Retinal pigment epithelial cell (primary cell): ENCODE measurements at places on chromosomes 4 and X.

DNA sequence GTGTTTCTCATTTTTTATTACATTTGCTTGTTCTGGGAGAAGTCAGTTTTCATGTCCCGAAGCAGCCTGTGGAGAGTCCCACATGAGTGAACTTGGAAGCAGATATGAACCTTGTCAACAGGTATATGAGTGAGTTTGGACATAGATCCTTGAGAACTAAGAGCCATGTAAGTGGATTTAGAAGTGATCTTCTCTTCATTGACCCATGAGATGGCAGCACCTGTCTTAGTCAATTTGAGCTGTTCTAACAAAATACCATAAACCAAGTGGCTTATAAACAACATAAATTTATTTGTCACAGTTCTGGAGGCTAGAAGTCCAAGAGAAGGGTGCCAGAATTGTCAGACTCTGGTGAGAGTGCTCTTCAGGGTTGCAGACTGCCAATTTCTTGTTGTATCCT, 1043.8 kb downstream of the ADGRL3 start:
- no peak for DNase-seq

DNA sequence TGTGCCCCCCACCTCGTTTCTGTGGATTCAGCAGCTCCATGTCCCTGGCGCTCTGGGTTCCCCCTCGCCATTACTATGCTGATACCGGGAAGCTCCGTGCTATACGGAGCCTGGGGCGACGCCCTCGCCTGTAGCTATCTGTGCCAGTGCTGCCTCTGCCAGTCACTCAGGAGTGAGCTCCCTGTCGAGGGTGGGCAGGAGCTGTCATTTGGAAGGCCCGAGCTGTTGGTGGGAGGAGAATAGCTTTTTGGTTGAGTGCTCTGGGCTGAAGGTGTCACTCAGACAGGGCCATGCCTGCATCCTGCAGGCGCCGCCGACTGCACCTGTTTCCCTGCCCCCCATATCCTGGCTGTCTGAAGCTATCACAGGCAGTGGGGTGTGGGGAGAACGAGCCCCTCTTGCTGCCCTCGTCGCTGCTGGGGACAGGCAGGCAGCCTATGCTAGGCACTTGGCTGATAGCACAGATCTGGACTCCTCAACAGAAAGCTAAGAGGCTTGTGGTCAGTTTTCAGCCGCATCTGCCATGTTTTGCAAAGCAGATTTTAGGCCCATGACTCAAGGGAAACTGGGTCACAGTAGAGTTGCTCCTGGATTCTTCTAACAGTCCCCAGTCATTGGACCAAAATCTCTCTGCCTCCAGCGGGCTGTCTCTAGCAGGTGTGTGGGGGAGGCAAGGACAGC, 31.8 kb downstream of the CPLX1 start:
- DNase-seq = no peak

- DNase-seq = no peak
Observed at GRCh38 chr4:69881173-69881773, 21.3 kb upstream of the SULT1E1 start.

- no peak for DNase-seq
Observed at GRCh38 chr4:87532109-87532508, 2.9 kb upstream of the SPARCL1 start.

GRCh38 chr4:86403575-86403974, 43.7 kb upstream of the MAPK10 start:
- DNase-seq = no peak

- DNase-seq = no peak
Observed at GRCh38 chr4:152103181-152103901, 342.5 kb upstream of the GATB start.

DNA sequence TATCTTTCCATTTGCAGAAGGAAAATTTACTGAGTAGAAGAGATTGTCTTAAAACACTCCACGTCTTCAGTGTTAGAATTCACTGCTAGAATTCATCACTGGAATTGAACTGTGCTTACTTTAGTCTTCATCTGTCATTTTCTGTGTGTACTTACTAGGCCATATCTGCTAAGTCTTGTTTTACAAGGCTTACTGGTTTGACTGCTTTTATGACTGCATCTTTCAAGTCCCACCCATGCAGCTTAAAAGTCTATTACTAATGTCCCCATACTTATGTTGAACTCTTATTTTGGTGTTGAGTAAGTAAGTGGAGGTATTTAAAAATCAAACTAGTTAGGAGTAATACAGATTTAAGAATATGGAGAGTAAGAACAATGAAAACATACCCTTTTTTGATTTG, 14.6 kb downstream of the CLCN3 start:
- DNase-seq = no peak

DNA sequence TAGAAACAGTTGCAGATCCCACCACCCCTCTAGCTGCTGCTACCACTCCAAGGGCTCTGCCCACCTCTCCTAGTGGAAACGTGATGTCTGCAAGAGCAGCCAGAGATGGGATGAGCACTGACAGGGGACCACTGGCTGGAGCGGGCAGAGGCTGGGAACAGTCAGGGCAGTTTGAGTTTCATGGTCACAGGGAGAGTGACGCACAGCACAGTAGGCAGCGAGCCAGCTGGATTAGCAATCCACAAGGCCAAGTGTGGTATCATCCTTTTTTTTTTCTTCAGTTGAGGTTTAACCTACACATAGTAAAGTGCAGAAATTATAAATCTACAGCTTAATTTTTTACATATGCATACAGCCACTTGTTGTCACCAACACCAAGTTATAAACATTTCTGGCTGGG, 6.4 kb upstream of the SCML2 start:
- DNase-seq = no peak

DNA sequence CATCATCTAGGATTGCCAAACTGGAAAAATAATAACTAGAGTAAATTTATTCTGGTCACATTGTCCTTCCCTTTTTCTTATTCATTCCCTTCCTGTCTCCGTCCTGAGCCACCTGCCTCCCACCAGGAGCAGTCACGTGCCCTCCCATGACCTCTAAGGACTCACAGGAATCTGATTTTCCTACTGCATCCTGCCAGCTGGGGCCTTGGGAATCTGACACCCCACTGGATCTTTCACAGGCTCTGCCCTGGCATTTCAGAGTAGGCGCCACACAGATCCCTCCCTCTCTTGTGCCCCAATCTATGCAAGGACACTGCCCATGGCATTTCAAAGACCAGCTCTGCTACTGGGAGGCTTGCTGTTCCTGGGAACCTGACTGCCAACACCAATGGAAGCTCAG, 520.5 kb downstream of the PPARGC1A start:
- DNase-seq = no peak

GRCh38 chr4:181755846-181756245, 487.4 kb upstream of the TENM3 start:
- DNase-seq = no peak

DNA sequence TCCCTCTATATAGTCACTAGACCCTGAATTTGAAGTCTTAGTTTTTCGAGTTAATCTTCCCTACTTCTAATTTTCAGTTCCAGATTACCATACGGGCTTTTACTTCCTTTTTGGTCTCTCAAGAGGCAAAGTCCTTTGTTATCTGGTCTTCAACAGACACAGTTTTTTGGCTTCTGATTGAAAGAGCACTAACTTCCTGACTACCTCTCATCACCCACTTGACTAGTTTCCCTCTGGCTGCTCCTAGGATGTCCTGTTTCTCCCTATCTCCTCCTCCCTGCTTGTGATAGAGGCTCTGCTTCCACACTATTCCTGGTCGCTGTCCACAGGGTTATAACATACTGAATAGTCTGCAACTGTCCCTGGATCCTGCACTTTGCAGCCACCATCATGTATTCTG, 16.7 kb upstream of the WDR44 start:
- no peak for DNase-seq

DNA sequence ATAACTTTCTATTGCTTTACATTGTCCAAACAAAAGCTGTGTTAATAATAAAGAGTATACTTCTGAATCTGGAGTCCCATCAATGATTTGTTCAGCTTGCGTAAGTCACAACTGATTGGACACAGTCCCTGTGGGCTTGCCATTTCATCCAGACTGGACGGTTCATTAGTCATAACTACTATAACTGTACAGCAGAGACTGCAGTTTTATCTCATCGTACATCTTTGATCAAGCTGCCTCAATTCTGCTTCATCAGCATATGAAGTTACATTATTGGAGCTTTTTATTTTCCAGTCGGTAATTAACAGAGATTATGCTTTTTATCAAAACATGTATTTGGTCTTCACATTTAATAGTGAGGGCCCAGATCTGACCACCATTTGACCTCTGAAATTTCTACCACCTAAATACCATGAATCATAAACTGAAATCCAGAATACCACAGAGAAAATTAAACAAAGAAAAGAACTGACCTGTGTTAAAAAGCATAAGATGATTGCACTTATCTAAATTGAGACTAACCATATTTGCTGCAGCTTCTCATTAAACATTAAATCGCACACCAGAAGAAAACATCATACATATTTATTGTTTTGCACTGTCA, 12.5 kb upstream of the MAB21L2 start:
- DNase-seq = no peak

- peak; percentile 88 for DNase-seq
Observed at GRCh38 chr4:162791226-162791625, 375.5 kb downstream of the NAF1 start.

- no peak for DNase-seq
Observed at GRCh38 chr4:105674011-105674410, 34.5 kb downstream of the INTS12 start.

- DNase-seq = no peak
Observed at GRCh38 chrX:57667010-57667409, 13.1 kb downstream of the NLRP2B start.
